ENCODE measurements at places on chromosomes 7 and 10. TPM values are rescaled to one million over a fixed set of nuclear protein-coding genes. Genes with fewer than 3 reads are reported as not detected.

TAS2R5 gene
- total RNA-seq: 3.3 TPM

CCDC136 gene
- 44.2 TPM for total RNA-seq

- H3K27me3 ChIP-seq: no peaks in the 10 kb centered on the region
- peaks cover 20% of the 10 kb centered on the region for H3K4me1 ChIP-seq
- no peak for DNase-seq
Observed at GRCh38 chr10:18659819-18660535, 746 bp downstream of the ARL5B start.

GRCh38 chr7:108525327-108525984 lies 479 bp downstream of the PNPLA8 start:
- H3K4me3 ChIP-seq: peak overlapping the region; percentile 96
- no peaks in the 10 kb centered on the region for H3K36me3 ChIP-seq
- H3K27ac ChIP-seq: peak overlapping the region; percentile 99
- H3K4me1 ChIP-seq: peaks cover 23% of the 10 kb centered on the region
- DNase-seq: no peak

DNA sequence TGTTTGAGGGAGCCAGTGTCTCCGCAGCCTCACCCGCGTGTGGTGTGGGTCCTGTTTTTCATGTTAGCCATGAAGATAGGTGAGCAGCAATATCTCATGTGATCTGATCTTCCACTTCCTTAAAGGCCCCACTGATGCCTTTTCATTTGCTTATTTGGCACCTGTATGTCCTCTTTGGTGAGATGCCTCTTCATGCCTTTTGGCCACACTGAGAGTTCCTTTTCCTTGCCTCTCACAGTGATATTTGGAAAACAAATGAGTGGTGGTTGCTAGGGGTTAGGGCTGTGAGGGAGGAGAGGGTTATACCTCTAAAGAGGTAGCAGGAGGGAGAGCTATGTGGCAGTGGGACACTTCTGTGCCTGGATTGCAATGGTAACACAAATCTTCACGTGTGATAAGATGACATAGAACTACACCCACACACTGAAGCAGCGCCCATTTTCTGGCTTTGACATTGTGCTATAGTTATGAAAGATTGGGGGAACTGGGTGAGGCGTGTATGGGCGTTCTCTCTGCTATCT lies 90.4 kb upstream of the TNS3 start:
- H3K4me1 ChIP-seq: peaks cover 16% of the 10 kb centered on the region
- no peak overlapping the region for H3K4me3 ChIP-seq
- DNase-seq: no peak

DNA sequence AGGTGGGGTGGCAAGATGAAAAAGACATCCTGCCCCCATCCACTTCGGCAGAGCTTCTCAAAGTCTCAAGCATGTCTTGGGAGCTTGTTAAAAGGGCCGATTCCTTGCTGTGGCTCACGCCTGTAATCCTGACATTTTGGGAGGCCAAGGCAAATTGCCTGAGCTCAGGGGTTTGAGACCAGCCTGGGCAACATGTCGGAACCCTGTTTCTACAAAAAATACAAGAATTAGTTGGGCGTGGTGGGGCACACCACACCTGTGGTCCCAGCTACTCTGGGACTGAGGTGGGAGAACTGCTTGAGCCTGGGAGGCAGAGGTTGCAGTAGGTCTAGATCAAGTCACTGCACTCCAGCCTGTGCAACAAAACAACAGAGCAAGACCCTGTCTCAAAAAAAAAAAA lies 14.5 kb downstream of the TRIM8 start:
- H3K27me3 ChIP-seq: no peaks in the 10 kb centered on the region
- peaks cover 11% of the 10 kb centered on the region for H3K36me3 ChIP-seq

GRCh38 chr7:40429826-40430225 lies 295.0 kb downstream of the SUGCT start:
- no peak overlapping the region for H3K4me3 ChIP-seq
- H3K27me3 ChIP-seq: no peaks in the 10 kb centered on the region
- no peak for DNase-seq
- H3K36me3 ChIP-seq: no peaks in the 10 kb centered on the region

DNA sequence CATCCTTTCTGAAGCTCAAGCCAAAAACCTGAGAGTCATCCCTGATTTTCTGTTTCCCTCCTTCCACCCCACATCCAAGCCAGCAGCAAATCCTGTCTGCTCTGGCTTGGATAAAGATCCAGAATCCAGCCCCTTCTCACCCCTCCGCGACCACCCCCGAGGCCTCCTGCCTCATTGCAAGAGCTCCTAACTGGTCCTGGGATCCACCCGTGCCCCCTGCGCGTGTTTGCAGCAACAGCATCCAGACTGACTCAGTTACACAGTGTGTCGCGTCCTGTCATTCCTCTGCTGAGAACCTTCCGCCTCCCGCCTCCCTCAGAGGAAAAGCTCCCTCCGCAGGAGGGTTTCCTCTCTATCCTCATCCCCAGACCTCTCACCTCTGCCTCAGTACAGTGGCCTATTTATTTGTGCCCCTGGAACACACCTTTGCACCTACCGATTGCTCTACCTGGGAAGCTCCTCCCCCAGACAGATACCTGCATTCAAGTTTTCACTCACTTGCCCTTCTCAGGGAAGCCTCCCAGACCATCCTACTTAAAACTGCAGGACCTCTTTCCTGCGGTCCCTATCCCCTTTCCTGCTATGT lies 21.6 kb upstream of the GRID1 start:
- DNase-seq: no peak
- H3K4me3 ChIP-seq: peak overlapping the region; percentile 26
- peaks cover 64% of the 10 kb centered on the region for H3K27me3 ChIP-seq
- no peak overlapping the region for H3K27ac ChIP-seq
- no peaks in the 10 kb centered on the region for H3K36me3 ChIP-seq

DNA sequence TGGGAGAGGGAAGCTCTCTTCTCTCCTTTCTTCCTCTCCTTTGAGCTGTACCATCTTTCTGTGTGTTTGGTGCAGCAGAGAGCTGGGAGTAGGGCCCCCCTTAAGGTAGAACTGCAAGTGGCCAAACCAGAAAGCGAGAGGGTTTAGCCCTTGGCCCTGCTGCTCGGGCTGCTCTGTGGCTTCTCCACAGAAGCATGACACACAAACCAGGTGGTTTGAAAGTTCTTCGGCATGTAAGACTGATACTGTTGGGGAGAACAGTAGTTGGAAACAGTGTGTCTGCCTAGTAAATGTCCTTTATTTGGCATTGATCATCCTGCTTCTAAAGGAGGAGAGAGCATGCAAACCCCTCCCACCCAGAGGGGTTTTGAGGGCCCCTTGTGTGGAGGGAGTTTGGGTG lies 277.8 kb downstream of the CELF2 start:
- H3K4me1 ChIP-seq: peaks cover 5% of the 10 kb centered on the region
- no peaks in the 10 kb centered on the region for H3K27me3 ChIP-seq
- no peak overlapping the region for H3K4me3 ChIP-seq
- H3K27ac ChIP-seq: peak overlapping the region; percentile 94
- no peak for DNase-seq

GRCh38 chr7:39623732-39624441 lies 515 bp downstream of the RALA start:
- no peak for DNase-seq
- peak overlapping the region; percentile 93 for H3K27ac ChIP-seq

- H3K27me3 ChIP-seq: no peaks in the 10 kb centered on the region
- H3K27ac ChIP-seq: no peak overlapping the region
- H3K36me3 ChIP-seq: no peaks in the 10 kb centered on the region
- no peak overlapping the region for H3K4me3 ChIP-seq
- no peak for DNase-seq
Observed at GRCh38 chr10:67607472-67607871, 88.5 kb downstream of the CTNNA3 start.

DNA sequence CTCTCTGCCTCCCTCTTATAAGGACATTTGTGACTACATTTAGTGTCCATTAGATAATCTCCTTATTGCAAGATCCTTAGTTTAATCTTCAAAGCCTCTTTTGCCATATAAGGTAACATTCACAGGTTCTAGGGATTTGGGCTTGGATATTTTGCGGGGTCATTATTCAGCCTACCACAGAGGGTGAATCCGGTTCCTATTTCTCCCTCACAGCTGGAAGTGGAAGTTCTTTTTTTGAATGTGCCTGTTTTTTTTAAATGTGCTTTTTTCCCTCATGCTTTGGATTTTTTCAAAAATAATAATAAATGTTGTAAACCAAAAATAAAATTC lies 17.1 kb upstream of the FAM221A start:
- H3K27me3 ChIP-seq: no peaks in the 10 kb centered on the region
- H3K4me1 ChIP-seq: peaks cover 5% of the 10 kb centered on the region
- H3K27ac ChIP-seq: no peak overlapping the region
- H3K36me3 ChIP-seq: no peaks in the 10 kb centered on the region
- no peak overlapping the region for H3K4me3 ChIP-seq

DNA sequence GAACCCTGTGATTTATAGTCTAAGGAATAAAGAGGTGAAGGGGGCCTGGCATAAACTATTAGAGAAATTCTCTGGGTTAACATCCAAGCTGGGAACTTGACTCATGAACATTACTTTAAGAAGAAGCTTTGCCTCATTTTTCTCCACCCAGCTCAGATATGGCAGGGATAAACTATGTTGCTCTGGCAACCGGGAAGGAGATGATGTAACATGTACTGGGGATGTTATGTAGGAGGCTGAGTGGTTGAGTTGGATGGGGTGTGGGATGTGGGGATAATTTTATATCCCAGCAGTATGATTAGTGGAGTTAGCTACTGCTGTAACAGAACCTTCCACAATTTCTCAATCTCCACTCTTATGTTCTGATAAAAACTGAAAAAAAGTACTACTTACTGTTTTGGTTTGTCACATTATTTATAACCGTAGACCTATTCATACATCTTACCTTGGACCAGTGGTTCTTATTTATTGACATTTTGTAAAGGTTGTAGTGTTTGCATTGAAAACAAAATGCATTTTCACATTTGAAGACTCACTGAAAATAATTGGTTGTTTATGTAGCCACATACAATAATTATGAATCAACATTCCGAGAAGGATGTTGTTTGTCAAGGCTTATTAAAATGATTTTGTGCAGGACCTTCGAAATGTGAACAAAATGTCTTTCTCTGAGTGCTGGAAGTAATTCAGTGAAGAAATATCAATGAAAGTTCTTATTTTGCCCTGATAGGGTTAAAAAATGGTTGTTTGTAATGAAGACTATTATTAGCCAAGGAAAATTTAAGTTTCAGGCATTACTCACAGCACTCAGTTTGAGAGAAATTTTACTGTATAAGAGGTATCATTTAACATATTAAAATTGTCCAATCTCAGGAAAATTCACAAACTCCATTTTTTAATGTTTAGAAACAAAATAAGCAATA lies 1.3 kb downstream of the OR2F2 start:
- DNase-seq: no peak
- H3K36me3 ChIP-seq: no peaks in the 10 kb centered on the region
- no peak overlapping the region for H3K4me3 ChIP-seq
- H3K4me1 ChIP-seq: no peaks in the 10 kb centered on the region

LIPK gene
- total RNA-seq: 3.2 TPM

DNA sequence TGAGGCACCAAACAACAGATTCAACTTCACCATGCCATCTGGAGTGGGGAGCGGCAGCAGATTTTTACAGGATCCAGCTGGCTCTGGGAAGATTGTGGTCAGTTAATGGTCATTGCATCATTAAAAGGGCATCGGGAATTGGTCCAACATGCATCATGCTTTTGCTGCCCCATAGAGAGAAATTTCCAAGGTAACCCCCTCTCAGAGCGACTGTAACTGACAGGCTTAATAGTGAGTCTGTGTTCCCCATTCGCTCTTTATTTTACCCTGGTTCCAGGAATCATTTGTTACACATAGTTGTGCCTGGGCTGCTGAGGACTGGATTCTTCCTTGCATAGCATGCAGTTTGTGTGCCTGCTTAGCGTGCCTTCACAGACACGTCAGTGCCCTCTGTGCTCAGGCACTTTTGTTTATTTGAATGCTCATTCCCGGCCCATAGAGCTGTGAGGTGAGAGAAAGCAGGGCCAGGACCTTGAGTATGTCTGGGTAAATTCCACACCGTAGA lies 49.9 kb downstream of the CDHR3 start:
- no peaks in the 10 kb centered on the region for H3K36me3 ChIP-seq
- H3K4me3 ChIP-seq: no peak overlapping the region
- no peak for DNase-seq
- H3K27me3 ChIP-seq: peaks cover 7% of the 10 kb centered on the region
- H3K4me1 ChIP-seq: peaks cover 31% of the 10 kb centered on the region

XRCC2 gene
- total RNA-seq: 5.5 TPM

GRCh38 chr7:14836571-14837189 lies 65.9 kb downstream of the DGKB start:
- H3K27ac ChIP-seq: no peak overlapping the region
- H3K4me1 ChIP-seq: peaks cover 16% of the 10 kb centered on the region
- H3K27me3 ChIP-seq: no peaks in the 10 kb centered on the region
- H3K4me3 ChIP-seq: no peak overlapping the region
- DNase-seq: no peak
- no peaks in the 10 kb centered on the region for H3K36me3 ChIP-seq

DNA sequence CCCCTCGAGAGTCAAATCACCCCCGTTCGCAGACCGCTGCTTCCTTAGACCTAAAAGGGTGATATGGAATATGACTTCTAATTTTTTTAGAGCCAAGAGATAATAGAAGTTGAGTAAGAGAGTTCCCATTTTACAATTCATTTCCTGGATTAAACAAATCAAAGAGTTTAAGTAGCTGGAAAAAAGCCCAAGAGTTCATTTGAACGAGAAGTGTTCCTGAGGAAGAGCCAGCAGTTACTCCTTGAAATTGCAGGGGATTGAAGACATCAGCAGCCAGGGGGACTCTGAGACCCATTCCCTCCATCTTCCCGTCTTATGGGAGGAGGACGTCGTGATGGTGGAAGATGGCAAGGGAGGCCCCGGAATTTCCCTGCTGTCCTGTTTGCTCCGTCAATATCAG lies 277.0 kb downstream of the WDR11 start:
- no peak overlapping the region for H3K4me3 ChIP-seq
- no peak overlapping the region for H3K27ac ChIP-seq
- H3K36me3 ChIP-seq: no peaks in the 10 kb centered on the region
- no peak for DNase-seq
- H3K27me3 ChIP-seq: no peaks in the 10 kb centered on the region
- peaks cover 17% of the 10 kb centered on the region for H3K4me1 ChIP-seq

MMP21 gene
- not detected for total RNA-seq

DNA sequence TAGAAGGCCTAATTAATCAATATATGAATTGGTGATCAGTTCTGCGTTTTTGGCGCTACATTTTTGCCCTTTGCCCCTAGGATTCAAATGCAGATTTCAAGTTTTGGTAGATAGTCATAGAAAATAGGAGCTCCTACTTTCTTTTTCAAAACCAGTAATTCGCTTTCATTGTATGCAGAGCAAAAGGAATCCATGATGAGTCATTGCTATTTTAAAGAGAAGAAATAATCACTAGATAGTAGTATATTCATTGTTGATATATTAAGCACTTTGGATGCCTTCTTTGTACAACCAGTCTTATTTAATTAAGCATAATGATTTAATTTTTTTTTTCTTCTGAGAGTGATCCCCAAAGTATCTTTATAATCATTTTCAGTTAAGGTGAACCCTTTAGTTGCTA lies 50.3 kb downstream of the CSTF2T start:
- no peak overlapping the region for H3K27ac ChIP-seq
- H3K4me3 ChIP-seq: no peak overlapping the region
- H3K4me1 ChIP-seq: no peaks in the 10 kb centered on the region
- H3K36me3 ChIP-seq: no peaks in the 10 kb centered on the region

GRCh38 chr10:47184273-47184672 lies 115.7 kb upstream of the GDF10 start:
- H3K36me3 ChIP-seq: no peaks in the 10 kb centered on the region
- peaks cover 3% of the 10 kb centered on the region for H3K27me3 ChIP-seq
- H3K4me3 ChIP-seq: no peak overlapping the region
- peaks cover 7% of the 10 kb centered on the region for H3K4me1 ChIP-seq
- DNase-seq: no peak
- no peak overlapping the region for H3K27ac ChIP-seq

Measured in type B pancreatic cell (in vitro differentiated cells).